AG10803 (cell line): ENCODE measurements at places on chromosomes 2 and 18.

- DNase-seq, result no peak
These were observed 12.2 kb upstream of the ME2 start for GRCh38 chr18:50866765-50867164.

DNA sequence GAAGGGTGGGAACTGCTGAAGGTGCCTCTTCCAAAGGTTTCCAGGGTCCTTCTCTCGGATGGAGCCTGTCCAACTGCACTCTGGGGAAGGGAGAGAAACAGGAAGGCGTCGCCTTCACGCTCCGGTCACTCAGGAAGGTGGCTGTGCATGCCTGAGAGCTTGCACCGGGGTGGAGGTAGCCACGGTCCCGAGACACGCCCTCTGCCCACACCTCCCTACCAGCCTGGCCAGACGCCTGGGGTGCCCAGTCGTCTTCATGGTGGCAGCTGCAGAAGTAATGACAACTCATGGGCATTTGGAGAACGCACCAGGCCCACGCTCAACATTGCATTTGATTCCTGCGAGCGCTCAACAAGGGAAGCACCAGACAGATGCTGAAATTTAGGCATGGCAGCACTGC lies 59.9 kb downstream of the ADNP2 start:
- no peak for DNase-seq

- DNase-seq, result peak; percentile 12
These were observed 1.2 kb downstream of the KDSR start for GRCh38 chr18:63365876-63366212.

DNA sequence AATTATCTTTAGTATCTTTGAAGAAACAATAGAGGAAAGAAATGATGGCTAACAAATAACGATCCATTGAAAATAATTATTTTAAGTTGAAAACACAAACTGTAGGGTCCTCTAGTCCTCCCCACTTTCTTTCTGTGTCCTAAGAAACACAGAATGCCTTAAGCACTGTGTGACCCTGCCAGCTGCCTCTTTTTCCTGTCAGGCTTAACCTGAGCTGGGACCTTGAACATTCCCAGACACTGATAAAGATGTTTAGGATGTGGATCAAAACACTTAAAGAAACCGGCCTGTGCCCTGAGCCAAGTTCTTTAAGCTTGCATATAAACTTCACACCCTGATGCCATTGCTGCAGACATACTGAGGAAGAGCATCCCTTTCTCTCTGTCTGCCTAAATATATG lies 755.4 kb upstream of the VRK2 start:
- DNase-seq, result no peak

DNA sequence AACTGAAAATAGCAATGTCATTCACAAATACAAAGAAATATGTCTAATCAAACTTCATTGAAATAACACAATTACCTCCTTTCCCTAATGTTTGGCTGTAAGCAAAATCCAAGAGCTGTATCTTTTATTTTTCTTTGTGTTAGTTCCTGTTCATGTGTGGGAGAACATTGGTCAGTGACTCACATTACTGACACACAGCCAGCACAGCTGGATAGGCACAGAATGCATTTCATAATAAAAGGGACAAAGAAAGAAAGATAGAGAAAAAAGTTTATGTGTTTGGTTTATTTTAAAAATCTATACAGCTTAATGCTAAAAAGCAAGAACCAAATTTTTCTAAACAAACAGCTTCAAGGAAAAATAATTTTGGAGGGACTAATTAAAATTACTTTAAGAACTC lies 185.6 kb upstream of the COL3A1 start:
- peak; percentile 88 for DNase-seq

DNA sequence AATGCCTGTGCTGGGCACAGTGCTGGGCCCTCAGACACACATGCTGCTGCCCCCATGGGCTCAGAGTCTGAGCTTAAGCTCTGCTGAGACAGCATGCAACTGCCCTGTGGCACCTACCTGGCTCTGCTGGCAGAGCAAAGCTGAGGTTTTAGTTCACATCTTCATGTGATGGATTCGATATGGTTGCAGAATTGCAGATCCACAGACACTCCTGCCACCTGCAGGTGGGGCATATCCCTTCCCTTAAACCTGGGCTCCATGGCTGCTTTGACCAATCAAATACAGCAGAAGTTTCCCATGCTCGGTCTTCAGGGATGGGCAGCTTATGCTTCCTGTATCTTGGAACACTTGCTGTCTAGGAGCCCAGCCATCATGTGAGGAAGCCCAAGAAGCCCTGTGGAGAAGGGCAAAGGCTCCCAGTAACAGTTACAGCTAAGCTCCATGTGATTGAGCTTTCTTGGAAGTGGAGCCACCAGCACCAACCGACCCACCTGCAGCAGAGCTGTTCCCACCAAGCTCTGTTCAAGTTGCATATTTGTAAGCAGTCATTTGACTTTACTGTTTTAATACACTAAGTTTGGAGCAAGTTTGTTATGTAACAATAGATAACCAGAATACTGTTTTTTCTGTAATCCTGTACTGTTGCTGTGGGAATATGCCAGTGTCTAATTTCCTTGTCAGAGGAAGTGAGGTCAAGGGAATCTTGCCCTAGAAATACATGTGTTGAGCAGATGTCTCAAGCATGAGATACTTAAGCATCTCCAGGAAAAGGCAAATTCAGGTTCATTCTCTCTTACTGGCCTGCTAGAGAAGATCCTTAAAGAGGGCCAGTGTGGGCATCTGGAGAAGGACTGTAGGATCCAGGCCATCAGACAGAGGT lies 79.3 kb downstream of the SH3RF3 start:
- peak; percentile 95 for DNase-seq
